ENCODE measurements at places on chromosomes 7 and 10.

- DNase-seq = no peak
These were observed 68.3 kb downstream of the HYCC1 start for GRCh38 chr7:22945584-22945983.

- DNase-seq = no peak
These were observed 27.0 kb downstream of the PDLIM1 start for GRCh38 chr10:95263864-95264226.

- no peak for DNase-seq
These were observed 80.4 kb upstream of the SFMBT2 start for GRCh38 chr10:7491230-7491629.

DNA sequence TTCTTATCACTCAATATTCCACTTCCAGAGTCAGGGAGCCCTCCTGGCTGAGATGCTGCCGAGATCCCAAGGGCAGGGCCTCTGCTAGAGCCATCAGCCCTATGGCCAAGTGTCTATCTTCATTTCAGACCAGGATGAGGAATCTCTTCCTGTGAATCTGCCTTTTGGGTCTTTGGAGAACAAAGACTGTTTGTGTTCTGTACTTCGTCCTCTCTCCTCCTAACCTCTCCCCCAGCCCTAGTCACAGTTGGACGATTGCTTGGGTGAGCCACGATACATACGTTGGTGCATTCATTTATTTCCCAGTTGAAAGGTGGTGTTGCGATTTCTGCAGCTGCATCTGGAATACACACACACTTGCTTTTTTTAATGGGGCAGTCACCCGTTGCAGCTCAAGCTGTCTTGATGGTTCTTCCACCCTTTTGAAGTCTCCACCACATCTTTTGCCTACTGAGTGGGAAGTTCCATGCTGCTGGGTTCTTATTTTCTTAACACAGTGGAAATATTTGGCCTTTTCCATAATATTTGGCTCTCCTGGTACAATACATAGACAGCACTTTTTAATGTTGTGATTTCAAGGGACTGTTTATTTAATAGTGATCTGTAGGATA, 26.7 kb downstream of the SH3PXD2A start:
- DNase-seq = no peak

- DNase-seq = no peak
These were observed 2.1 kb upstream of the ADD3 start for GRCh38 chr10:110005719-110006118.

DNA sequence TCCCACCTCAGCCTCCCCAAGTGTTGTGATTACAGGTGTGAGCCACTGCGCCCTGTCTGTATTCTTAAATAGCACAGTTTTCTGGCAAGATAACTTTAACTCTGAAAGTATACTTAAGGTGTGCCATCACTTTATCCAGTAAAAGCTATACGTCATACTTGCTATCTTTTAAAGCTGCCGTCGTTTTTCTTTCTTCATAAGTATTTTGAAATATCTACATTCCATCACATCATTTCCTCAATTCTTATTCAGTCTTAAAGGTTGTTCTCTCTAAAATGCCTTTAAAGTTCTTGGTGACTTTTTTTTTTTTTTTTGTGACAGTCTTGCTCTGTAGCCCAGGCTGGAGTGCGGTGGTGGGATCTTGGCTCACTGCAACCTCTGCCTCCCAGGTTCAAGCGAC, 34.7 kb downstream of the PTPN12 start:
- no peak for DNase-seq

DNA sequence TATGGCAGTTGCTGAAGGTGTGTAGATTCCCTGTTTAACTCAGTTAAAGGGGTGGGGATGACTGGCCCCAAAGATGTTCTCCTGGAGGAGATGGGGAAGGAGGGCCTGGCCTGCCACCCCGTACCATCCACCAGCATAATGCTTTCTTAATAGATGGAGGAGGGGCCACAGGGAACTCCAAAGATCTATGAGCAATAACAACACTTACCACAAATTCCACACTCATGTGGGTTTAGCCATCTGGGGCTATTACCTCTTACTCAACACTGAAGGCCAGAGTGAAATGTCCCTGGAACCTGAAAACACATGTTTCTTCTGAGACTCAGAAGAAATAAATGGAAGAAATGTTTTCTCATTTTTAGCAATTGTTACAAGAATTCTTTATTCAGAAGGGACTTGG, 259.0 kb downstream of the CXCL12 start:
- no peak for DNase-seq

- DNase-seq = no peak
These were observed 207.1 kb upstream of the HDAC9 start for GRCh38 chr7:18288322-18289037.

DNA sequence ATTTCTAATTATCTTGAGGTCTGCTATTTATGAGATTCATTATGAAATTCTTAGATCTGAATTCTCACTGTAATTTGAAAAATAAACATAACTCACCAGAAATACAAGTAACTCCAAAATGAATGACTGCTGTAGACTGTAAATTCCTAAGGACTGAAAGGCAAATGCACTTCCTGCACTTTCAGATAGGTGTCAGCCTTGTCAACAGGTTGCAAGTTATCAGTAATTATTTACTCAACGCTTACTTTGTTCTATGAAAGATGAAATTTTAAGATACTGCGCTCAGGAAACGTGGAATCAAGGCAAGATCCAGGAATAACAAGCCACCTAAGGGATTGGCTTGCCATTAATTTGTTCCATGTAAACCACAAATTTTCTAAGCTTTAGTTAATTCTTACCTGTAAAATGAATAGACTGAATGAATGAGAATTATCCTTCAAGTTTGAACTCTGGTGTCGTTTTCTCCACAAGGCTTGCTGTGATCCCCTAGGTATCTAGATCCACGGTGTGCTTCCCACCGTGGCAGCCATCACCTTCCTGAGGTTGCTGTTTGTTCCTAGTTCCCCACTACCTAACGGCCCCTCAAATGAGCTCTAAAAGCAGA, 12.6 kb downstream of the DHX32 start:
- no peak for DNase-seq

GRCh38 chr10:71079761-71080380, 132.5 kb upstream of the UNC5B start:
- DNase-seq = no peak

GRCh38 chr7:2802504-2803341, 41.4 kb downstream of the GNA12 start:
- DNase-seq = no peak

DNA sequence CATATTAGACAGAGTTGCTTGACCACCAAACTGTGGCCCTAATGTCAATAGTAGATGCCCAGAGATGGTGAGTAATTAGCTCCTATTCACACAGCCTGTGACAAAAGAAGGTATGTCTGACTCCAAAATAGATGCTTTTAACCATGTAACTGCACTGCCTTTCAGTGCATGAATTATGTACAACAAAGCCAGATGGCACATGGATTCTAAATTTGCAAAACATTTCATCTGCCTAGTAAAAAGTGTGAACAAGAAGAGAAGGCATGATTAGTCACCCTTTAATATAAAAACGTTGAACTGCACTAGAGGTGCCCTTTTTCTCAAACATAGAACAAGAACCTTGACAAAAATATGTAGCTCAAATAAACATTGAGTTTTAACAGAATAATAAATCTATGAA, 35.5 kb upstream of the PTPRZ1 start:
- no peak for DNase-seq

GRCh38 chr7:81457852-81458522, 311.9 kb downstream of the HGF start:
- no peak for DNase-seq

- no peak for DNase-seq
These were observed 933.2 kb downstream of the IPMK start for GRCh38 chr10:57334523-57334922.

- peak; percentile 59 for DNase-seq
These were observed 28.2 kb downstream of the PHYH start for GRCh38 chr10:13271552-13272163.

DNA sequence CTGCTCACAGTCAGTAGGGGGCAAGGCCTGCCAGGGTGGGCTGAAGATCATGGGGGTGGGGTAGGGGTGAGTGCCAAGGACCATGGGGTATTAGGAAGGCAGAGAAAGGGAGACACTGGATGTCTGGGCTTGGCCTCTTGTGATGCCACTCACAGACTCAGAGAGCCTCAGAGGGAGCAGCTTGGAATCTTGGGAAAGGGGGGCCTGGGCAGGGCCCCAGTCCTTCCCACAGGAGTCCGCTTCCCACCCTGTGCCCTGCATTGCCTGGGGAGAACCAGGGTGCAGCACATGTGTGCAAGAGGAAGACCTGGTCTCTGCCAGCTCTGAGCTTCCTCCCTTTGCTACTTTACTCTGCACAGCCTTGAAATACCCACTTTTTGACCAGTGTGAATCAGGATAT, 4.3 kb downstream of the ADCY1 start:
- no peak for DNase-seq

- no peak for DNase-seq
These were observed 1.3 kb downstream of the LIMK1 start for GRCh38 chr7:74084722-74085578.

- DNase-seq = no peak
These were observed 72.3 kb downstream of the TNS3 start for GRCh38 chr7:47509571-47509970.

- no peak for DNase-seq
These were observed 583.5 kb downstream of the SDK1 start for GRCh38 chr7:3884543-3884942.

DNA sequence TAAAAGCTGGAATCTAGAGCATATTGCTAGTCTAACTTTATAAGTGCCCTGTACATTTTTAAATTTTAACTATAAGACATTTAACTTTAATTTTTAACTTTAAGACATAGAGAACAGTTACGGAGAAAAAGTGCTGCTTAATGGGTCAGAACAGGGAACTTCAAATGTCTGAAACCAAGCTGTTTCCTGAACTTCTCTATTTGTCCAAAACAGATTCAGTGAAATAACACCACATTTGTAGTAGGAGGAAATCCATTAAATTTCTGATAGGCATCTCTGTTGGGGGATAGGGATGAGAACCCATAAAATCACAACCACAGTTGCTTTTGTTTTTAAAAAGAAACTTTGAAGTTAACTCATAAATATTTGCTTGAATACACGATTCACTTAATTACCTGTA, 170.8 kb upstream of the ANK3 start:
- no peak for DNase-seq

DNA sequence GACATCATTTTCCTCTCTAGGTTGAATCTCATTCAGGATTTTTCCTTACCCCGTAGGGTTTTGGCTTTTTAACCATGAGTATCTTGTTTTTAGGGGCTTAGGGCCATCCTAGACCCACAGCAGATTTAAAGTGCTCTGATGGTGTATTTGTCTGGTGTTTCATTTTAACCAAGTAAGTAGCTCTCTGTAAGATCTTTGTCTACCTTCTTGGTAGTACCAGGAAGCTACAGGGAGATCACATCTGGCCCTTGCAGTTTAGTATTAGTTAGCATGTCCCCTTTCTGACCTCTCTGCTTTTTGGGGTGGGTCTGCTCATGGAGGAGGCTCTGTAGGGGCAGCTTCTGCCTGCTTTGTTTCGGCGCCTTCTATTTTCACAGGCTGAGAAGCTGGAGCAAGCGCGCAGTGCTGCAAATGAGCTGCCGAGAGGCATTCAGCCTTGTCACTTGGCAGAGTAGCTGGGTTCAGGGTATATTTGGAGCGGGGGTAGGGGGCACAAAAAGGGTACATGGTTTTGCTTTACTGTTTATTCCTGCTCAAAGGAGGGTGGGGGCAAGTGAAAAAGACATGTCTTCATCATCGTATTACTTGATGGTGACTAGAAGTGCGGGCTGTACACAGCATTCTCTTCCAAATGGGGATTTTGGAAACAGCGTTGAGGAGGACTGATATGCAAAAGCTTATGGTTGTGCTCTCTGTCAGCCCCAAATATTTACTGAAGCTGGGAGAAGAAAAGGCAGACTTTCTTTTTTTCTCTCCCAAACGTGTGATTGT, 146.3 kb downstream of the CELF2 start:
- no peak for DNase-seq

GRCh38 chr10:50260791-50261281, 9.5 kb upstream of the ASAH2 start:
- peak; percentile 28 for DNase-seq

DNA sequence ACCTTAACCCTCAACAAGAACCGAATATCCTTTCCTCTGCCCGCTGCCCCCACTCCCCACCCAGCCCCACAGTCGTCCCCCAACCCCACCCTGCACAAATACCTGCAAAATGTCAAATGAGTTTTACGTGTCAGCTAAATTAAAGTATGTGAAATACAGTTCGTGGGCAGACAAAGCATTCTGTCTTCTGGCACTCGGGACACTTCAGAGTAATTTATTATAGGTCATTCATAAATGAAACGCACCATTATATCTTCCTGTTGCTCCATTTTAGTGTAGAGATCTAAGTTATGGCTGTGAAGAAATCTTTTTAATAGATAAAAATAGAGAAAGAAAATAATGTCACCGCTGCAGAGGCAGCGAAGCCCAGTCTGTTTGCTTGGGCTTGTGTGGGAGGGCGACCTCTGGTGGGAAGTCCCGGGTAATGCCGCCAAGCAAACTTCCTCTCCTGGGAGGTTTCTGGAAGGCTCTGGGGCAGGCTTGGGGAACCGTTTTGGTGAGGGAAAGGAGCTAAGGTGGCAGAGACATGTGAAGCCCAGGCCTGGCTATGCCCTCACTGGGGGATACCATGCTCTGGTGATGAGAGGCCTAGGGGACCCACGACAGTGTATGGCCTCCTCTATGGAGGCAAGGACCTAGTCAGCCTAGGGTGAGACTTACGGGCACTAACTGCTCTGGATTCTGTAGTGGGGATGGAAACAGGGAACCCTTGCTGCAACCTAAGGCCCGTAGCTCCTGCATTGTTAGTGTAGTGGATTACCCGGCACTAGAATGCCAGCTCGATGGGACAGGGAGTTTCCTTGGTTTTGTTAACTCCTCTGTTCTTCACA, 604.9 kb downstream of the LRMDA start:
- peak; percentile 28 for DNase-seq

DNA sequence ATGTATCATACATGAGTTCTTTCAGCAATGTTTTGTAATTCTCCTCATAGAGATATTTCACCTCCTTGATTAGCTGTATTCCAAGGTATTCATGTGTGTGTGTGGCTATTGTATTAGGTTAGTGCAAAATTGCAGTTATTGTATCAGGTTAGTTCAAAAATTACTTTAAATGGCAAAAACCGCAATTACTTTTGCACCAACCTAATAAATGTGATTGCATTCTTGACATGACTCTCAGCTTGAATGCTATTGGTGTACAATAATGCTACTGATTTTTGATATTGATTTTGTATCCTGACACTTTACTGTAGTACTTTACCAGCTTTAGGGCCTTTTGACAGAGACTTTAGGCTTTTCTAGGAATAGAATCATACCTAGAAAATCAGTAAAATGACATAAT, 297.4 kb downstream of the ZWINT start:
- DNase-seq = no peak

- no peak for DNase-seq
These were observed 92.8 kb upstream of the KAT6B start for GRCh38 chr10:74733612-74734011.

- no peak for DNase-seq
These were observed 81.2 kb downstream of the CTBP2 start for GRCh38 chr10:125079091-125079600.

All from activated T-cell treated with anti-CD3 and anti-CD28 coated beads, Interleukin-2, amount 50 U/mL, for 72 hours (primary cell).